Globus pallidus (tissue), 1 donor: ENCODE measurements at places on chromosomes 6 and 20.

- no peak for DNase-seq
Measured at GRCh38 chr6:89749918-89750317, 69.7 kb downstream of the MDN1 start.

DNA sequence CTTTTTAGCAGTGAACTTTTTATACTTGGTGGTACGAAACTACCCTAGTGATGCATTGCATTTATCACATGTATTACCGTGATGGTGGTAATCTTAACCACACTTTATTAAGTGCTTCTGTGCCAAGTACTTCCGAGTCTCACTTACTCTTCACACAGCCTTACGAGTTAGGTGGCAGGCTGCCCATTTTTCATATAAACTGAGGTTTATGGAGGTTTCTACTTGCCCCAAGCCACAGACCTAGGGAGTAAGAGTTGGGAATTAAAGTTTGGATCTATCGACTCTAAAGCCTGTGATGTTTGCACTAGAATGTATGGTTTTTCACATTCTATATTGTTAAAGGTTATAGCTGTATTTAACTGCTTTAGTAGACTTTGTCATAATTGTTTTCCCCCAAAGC is 5.5 kb upstream of the PABPC1L start:
- no peak for DNase-seq

- DNase-seq: no peak
Measured at GRCh38 chr6:72422171-72422570, 199.7 kb upstream of the KCNQ5 start.

DNA sequence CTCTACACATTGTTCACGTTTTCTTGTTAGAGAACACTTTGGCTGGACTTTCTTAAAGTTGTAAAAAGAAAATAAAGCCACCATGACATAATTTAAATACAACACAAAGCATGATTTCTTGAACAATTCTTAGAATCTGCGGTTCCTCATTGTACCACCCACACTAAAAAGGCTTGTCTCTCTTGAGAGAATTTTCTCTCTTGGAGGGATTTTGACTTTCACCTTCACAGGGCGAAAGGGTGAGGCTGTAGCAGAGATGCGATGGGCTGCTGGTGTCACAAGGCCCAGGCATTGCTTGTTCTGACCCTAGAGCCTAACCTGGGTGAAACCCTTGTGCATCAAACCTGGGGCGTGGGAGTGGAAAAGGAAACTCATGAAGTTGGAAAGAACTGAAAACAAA is 122.7 kb upstream of the RIPOR2 start:
- DNase-seq: no peak

DNA sequence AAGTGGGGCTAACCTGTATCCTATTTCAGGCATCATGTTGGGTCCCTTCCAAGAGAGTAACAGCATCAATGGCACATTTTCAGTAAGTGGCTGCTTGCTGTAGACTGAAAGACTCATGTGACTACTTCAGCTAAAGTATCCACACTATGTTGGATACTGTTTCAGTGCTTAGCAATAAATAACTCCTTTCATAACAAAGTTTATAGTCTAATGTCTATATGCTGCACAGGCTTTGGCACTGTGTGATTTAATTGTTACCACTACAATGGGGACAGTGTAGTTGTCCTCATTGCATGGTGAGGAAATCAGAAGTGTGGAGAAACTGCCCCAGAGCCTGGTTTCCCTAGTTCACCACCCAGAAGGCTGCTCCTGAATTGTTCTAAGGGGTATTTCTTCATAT is 318.0 kb upstream of the PTCHD4 start:
- DNase-seq: no peak

GRCh38 chr20:42836339-42836738 is 353.4 kb downstream of the PTPRT start:
- DNase-seq: no peak

- DNase-seq: no peak
Measured at GRCh38 chr20:55329108-55329507, 676.2 kb downstream of the CBLN4 start.

- no peak for DNase-seq
Measured at GRCh38 chr6:125939791-125940190, 16.8 kb upstream of the HINT3 start.

- no peak for DNase-seq
Measured at GRCh38 chr20:54132612-54133433, 41.0 kb downstream of the CYP24A1 start.

DNA sequence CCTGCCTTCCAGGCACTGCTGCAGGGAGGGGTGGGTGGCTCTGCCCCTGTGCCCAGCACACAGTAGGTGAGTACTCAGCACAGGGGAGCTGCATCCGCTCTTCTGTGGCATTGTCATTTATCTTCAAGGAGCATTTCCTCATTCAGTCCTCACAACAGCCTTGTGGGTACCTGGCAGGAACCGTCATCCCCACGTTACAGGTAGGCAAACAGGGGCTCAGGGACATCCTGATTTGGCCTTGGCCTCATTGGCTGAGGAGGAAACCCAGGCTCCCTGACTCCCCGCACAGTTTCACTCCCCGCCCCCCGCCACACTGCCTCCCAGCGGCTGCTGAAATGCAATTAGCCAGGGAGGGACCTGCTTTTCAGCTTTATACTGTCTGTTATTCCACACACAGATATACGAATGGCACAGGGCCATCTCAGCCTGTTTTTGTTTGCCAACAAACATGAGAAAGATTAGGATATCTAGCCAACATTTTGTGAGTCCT is 24.2 kb upstream of the PNPLA1 start:
- DNase-seq: no peak

GRCh38 chr20:37600486-37600885 is 72.8 kb upstream of the BLCAP start:
- no peak for DNase-seq
